ENCODE measurements at places on chromosomes 5 and 9.
A peak's percentile ranks its signal among the peaks of the same experiment; 100 is the strongest.

DNA sequence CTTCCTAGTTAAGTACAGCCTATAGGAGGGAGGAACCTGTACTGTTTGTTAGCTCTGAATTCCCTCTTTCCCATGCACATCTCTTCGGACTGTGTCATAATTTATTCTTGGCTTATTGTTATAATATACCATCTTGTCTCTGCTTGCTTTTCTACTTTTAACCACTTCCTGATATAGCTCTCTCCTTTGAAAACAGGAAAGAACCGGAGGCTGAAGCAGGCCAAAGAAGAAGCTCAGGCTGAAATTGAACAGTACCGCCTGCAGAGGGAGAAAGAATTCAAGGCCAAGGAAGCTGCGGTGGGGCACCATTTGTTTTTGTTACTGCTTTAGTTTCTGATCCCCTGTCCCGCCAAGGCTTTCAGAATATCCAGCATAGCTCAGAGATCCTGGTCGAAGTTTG, 4.8 kb downstream of the ATP6V1G1 start:
- no peak for DNase-seq

- DNase-seq = no peak
Observed at GRCh38 chr9:94985649-94986048, 259.1 kb downstream of the AOPEP start.

DNA sequence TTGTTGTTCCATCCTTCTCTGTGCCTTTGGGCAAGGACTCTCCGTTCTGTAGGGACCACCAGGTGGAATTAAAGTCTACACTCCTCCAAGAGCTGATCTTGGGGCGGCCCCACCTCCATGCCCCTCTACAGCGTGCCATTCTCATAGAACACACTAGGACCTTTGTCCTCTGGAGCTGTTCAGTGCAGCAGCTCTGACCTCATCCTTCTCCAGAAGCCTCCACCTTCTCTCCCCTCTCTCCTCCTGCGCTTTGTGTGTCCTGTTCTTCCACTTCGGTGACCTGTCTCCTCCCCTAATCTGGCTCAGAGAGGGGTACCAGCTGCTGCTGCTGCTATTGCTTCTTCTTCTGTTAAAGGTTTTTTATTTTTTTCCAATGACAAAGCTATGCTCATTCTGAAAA, 1.8 kb upstream of the MACROH2A1 start:
- no peak for DNase-seq

DNA sequence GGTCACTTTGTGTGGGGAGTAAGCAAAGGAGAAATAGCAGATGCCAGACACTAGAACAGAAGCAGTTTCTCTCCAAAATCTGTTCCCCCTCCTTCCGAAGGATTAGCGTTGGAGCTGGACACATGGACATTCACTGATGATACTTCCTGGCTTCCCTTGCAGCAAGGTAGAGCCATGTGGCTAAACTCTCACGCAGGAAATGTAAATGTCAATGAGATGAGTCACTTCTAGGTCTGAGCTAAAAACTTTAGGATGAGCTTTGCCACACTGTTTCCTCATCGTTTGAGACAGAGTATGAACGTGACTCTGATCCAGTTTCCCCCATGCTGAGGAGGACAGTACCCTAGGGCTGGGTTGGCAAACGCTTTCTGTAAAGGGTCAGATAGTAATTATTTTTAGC, 5.1 kb downstream of the BHMT2 start:
- no peak for DNase-seq

- DNase-seq = peak; percentile 26
Observed at GRCh38 chr5:123708074-123708806, 196.3 kb downstream of the CSNK1G3 start.

GRCh38 chr9:121304707-121305106, 36.7 kb downstream of the GSN start:
- DNase-seq = no peak

GRCh38 chr9:74037274-74037673, 459.9 kb upstream of the RORB start:
- no peak for DNase-seq

DNA sequence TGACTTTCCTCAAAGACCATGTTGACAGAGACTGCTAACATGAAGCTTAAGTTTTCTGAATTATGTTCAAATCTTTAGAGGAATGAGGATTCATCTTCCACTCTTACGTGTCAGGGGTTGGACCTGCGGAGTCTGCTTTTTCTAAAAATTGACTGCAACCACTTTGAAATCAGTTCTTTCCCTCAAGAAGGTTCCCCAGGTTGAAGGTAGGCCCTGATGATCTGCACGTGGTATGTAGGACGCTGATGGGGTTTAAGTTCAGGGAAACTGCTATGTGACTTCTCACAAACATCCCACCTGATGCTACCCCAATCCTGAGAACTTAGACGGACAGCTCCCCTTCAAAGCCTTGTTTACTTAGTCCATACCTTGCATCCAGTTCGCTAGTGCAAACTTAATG, 7.2 kb downstream of the RACK1 start:
- no peak for DNase-seq

GRCh38 chr9:109346904-109347303, 26.0 kb upstream of the EPB41L4B start:
- no peak for DNase-seq

DNA sequence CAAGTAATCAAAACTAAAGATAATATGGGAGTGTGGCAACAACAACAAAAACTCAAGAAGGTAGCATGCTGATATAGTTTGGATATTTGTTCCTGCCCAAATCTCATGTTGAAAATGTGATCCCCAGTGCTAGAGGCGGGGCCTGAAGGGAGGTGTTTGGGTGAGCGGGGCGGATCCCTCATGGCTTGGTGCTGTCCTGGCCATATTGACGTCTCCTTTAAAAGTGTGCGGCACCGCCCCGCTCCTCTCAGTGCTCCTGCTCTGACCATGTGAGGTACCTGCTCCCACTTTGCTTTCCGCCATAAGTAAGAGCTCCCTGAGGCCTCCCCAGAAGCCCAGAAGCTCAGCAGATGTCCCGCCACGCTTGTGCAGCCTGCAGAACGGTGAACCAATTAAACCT, 25.6 kb downstream of the MED27 start:
- DNase-seq = no peak

GRCh38 chr9:115653171-115653606, 500.4 kb upstream of the PAPPA start:
- DNase-seq = no peak

DNA sequence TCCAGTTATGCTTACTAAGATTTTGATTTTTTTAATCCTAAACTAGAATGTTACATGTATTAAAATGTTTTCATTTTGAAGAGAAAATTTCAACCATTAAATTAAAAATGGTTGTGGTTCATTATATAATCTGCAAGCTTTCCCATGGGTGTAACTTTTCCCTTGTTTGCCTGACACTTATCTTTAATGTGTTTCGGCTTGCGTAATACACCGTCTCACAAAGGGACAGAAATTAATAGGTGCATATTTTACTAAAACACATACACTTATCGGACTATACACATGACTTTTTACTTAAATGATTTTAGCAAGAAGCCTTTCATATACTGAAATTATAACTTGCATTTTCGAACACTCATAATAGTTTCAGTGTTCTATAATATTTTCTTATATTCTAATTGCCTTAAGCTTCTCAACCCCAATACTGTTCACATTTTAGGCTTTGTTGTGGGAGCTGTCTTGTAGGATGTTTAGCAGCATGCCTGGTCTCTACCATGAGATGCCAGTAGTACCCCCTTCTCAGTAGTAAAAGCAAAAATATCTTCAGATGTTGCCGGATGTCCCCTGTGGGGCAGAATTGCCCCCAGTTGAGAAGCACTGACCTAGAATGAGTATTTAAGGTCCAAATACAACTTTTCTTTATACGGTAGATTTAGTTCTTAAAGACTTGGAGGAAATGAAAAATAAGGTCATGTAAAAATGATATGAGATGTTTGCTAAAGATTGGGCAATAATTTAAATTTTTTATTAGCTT, 28.6 kb downstream of the UGCG start:
- DNase-seq = no peak

- DNase-seq = peak; percentile 13
Observed at GRCh38 chr5:42583322-42583721, 160.1 kb downstream of the GHR start.
